ENCODE measurements at places on chromosomes 1 and 21.

DNA sequence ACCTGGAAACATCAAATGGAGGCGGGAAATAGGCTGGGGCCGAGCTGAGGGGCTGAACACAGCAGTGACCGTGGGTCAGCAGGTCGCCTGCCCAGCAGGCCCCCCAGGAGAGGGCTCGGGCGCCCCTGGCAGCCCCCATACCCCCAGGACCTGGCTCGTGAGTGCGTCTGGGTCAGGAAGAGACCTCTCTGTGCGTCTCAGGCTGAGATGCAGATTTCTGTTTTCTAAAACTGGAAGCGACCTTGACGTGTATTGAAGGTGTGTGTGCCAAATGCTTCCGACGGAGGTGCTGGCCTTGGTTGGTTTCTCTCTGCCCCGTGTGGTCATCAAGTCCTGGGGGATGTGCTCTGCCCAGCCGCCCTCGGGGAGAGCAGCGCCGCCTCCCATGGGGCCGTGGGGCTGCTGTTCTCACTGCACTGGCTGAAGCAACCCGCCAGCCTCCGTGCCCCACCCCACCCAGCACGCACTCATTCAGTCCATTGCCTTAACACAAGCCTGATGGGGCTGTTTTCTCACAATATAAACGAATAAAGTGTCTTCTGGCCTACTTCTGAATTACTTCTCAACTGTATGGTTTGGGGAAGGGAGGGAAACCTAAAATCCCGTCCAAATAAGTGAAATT lies 7.4 kb downstream of the PEX10 start:
- DNase-seq = no peak

DNA sequence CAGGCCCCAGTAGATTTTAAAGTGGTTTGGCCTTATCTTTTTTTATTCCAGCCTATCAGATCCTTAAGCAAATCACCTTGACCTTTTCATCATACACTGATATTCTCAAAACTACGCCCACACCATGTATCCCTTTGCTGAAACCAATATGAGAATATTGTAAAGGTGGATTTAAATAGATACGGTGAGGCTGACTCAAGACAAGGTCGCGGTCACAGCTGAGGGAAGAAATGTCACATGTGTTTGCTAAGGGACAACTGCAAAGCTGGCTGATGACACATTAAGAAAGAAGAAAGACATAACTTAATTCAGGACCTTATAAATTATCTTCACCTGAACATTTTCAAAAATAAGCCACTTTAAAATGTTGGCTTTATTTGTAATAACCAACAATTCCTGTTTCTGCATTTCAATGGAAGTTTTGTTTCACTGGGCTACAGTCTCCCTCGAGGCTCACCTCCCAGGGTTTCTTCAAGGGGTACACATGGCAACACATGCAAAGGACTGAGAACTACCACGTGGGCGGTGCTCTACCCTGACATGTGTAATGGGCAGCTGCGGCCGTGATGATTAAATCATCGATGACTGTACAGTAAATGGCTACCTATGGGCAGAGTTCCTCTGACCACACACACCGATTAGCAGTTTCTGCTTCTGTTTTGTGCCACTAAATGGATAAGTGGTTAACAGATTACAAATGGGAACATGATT lies 189.5 kb downstream of the SIPA1L2 start:
- no peak for DNase-seq

DNA sequence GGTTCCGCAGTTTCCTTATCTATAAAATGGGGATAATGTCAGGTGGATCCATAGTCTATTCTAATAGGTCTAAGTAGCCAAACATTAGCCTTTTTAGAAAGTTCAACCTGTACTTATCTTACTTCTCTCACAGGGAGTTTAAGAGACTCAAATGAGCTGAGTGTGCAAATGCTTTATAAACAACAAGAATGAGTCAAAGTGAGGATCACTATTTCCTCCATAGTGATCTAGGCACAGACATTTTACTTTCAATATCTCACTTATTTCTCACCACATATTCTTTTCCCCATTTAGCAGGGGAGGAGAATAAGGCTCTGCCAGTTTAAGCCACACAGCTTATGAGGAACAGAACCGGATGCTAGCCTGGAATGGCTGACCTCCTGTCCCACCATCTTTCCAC lies 92.1 kb upstream of the LMO4 start:
- no peak for DNase-seq

GRCh38 chr1:31414980-31415370 lies 2.0 kb downstream of the SERINC2 start:
- no peak for DNase-seq

- no peak for DNase-seq
Observed at GRCh38 chr1:2630498-2631135, 2.2 kb downstream of the MMEL1 start.

GRCh38 chr1:23913212-23913880 lies at the start of gene CNR2:
Gene CNR2 (minus strand): TSS chr1:23913362. CDS start chr1:23875617, 37,745 bp downstream.
- no peak for DNase-seq

DNA sequence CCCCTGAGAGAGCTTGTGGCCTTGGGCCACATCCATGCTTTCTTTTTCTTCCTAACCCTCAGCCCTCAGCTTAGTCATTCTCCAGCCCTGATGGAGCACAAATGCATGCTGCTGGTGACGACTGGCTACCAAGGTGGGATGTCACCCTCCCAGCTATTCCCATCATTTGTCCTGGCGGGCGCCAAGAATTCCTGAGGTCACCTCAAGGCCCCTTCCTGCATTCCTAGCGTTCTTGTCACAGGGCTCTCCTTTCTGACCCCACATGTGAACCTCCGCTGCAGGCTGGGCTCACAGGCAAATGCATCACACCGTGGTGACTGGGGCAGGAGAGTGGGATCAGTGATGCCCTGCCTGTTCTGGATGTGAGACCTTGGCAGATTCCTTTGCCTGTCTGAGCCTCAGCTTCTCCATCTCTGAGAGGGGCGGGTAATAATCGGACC lies 53.4 kb upstream of the IFFO2 start:
- no peak for DNase-seq

GRCh38 chr1:161216945-161217712 lies 2.0 kb downstream of the FCER1G start:
- DNase-seq = no peak

- DNase-seq = no peak
Observed at GRCh38 chr1:20259646-20260045, 31.0 kb upstream of the VWA5B1 start.

- peak; percentile 31 for DNase-seq
Observed at GRCh38 chr1:28199328-28200233, 23.1 kb upstream of the PTAFR start.

DNA sequence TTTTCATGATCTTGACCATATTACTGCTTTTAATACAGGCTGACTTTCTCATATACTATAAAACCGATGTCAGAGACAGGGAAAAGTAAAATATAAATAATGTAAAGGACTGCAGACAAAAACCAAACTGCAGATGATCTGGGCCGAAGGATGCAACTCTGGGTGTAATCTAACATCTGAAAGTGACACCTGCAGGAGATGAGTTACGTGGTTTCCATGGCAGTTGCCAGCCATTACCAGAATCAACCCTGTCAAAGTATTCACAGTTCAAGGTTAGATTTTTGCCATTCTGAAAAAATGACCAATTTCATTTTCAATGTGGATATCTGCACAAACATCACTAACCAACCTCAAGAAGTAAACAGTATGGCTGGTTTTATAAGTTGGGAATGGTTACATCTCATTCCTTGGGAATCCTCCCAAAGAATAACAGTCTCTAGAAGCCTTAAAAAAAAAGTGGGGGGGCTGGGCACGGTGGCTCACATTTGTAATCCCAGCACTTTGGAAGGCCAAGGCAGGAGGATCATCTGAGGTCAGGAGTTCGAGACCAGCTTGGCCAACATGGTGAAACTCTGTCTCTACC lies 27.7 kb downstream of the DNAJC11 start:
- DNase-seq = no peak

GRCh38 chr1:22969304-22969709 lies 3.4 kb downstream of the LACTBL1 start:
- no peak for DNase-seq

DNA sequence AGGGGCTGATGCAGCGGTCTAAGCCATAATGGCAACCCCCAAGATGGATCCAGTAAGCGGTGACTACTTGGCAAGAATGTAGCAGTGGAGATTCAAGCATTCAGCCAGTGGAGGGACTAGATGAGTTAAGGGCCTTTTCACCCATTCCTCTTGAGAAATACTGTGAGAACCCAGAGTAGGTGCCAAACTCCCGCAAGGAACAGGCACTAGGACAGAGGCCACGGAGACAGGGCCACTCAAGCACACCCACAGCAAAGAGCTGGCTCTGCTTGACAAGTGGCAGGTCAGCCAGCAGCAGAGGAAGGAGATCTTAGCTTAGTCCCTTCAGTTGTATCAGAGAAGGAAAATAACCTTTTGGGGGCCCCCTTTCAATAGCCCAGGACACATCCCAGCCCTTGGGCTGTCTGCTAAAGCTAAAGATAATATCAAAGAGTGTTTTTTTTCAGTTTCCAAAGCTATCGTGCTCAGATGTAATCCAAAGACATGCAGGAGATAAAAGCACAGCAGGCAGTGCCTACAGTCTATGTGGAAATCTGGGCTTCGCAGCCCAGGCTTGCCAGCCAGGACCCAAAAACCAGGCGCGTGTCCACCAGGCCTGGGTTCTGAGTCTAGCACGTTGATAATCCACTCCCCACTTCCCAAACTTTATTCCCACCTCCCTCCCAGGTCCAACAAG lies 62.0 kb upstream of the GOLT1A start:
- no peak for DNase-seq

DNA sequence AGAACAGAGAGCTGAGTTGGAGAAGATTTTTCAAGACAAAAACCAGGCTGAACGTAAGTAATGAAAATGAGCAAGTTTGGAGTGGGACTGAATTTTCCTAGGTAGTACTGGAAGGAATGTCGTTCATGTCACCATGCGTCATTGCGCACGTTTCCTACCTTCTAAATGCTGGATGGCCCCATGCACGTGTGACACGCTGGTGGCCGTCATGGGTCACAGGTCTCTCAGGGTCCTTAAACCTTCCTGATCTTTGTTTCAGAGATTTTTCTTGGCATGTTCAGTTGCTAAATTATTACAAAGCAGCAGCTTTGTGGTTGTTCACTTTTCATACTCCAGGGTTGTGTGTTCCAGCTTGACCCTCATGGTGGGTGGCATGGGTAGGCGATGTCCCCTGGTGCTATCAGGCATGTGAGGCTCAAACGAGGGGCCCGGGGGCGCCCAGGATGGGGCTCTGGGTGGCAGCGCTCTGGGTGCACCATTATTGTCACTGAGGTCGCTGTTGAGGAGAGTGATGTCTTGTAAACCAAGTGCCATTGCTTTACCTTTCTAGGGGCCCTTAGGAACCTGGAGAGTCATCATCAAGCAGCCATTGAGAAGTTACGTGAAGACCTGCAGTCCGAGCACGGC lies 25.3 kb downstream of the PCNT start:
- DNase-seq = no peak

DNA sequence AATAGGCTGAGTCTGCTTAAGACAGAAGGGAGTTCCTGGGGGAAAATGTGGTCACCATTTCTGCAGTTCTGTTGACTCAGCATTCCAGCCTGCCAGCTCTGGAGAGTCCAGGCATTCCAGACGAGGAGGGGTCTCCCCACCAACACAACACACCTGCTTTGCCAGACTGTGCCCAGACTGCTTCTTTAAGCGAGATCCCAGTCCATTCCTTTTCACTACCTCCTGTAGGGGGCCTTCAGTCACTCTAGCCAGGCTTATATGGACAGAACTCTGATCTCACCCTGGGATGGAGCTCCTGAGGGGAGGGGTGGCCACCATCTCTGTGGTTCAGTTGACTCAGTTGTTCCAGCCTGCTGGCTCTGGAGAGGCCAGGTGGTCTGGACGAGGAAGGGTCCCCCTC lies 48.5 kb downstream of the UBE2U start:
- DNase-seq = no peak

- DNase-seq = no peak
Observed at GRCh38 chr1:51255331-51255730, 19.3 kb downstream of the RNF11 start.

- DNase-seq = no peak
Observed at GRCh38 chr1:78825561-78825960, 175.9 kb downstream of the IFI44 start.
